ENCODE measurements at places on chromosomes 7 and 10. TPM values are rescaled to one million over a fixed set of nuclear protein-coding genes. Genes with fewer than 3 reads are reported as not detected.
A peak's percentile ranks its signal among the peaks of the same experiment; 100 is the strongest.

SPDYE5 gene
- not detected for total RNA-seq

HIPK2 gene
- 21.2 TPM for total RNA-seq

GRCh38 chr10:133271521-133272300 lies 5.0 kb downstream of the ADAM8 start:
- no peak for DNase-seq

GRCh38 chr10:21191512-21191911 lies 294.4 kb upstream of the NEBL start:
- DNase-seq = peak; percentile 3

- no peak for DNase-seq
Measured at GRCh38 chr7:101731502-101732084, 85.8 kb upstream of the CUX1 start.

MRLN gene
- not detected for total RNA-seq
